ENCODE measurements at places on chromosomes 11 and 22.

- no peak for DNase-seq
These were observed 98.6 kb downstream of the TENM4 start for GRCh38 chr11:79342236-79342635.

- DNase-seq: no peak
These were observed 116.4 kb downstream of the FAR1 start for GRCh38 chr11:13784855-13785254.

DNA sequence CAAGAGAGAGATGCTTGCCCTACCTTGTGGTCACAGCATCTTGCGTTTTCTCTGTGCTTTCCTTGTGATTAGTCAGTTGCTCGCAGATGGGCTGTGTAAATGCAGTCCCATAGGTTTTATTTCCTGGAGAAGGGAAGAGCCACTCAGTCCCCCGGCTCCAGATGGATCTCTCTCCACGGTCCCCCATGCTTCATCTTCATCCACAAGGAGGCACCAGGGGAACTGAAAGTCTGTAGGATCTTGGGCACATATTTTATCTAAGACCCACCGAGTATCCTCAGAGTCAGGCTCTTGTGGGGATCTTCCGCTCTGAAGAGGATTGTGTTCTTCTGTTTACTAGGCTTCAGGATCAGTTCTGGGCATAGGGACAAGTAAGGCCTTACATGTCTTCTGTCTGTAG lies 66.8 kb upstream of the E2F8 start:
- no peak for DNase-seq

DNA sequence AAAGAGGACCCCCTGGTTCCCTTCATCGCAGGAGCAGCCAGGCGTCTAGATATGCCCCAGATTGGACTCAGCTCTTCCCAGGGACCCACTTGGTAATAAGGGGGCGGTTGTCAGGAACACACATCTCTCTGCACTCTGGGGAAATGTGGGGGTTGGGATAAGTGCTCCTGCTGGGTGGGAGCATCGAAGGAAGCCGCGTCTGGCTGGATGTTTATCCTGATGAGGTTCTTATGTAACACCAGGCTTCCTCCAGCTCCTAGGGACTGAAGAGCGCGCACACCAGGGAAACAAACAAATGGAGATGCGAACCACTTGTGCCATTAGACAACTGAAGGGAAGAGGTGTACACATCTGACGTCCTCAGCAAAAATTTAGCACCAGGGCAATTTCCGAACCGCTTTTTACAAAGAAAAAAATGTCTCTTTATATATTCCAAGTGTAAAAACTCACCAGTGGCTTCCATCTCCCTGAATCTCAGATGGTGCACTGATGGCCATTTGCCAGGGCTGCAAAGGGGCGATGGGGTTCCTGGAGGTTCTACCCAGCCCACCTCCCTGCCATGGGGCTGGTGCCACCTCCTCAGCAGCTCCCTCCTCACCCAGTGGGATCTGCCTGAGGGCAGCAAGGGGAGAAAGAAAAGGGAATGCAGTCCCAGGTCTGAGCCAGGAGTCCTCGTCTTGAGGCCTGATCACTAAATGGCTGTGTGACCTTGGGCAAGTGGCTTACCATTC lies 89.4 kb downstream of the PKNOX2 start:
- DNase-seq: no peak

DNA sequence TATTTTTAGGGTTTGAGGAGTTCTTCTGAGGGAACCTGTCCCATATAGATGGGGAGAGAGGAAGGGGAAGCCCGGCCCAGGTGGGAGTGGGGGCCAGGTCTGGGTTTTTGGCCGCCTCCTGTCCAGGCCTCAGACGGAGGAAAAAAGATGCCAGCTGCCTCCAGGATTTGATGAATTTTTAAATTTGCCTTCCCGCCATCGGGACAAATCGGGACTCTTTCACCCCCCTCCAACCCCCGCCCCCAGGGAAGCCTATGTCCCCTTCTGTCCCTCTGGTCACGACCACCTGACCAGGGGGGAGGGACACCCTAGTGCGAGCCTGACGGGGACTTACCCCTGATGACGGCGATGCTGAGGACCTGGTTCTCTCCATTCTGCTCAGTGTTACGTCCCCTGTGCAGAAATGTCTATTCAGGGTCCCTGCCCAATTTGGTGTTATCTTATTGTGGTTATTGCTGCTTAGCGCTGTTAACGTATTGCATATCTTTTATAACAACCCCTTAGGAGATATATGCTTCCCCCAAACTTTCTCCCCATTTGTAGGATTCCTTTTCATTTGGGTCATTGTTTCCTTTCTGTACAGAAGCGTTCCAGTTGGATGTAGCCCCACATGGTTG lies 115.9 kb upstream of the GRK3 start:
- DNase-seq: no peak

GRCh38 chr22:22408731-22409696 lies 99.5 kb downstream of the ZNF280B start:
- no peak for DNase-seq

GRCh38 chr11:73388265-73389133 lies 12.3 kb downstream of the RELT start:
- no peak for DNase-seq

GRCh38 chr11:103650330-103650729 lies 386.1 kb upstream of the DDI1 start:
- no peak for DNase-seq

Measured in CD8-positive, alpha-beta T cell (primary cell).